Renal pelvis (tissue), 12 donors: ENCODE measurements at places on chromosomes 11 and 22. TPM values are rescaled to one million over a fixed set of nuclear protein-coding genes. Genes with fewer than 3 reads are reported as not detected.
A peak's percentile ranks its signal among the peaks of the same experiment; 100 is the strongest.

GRCh38 chr11:36013950-36014897, 70.4 kb downstream of the LDLRAD3 start:
- no peak for DNase-seq

- DNase-seq, result no peak
Observed at GRCh38 chr22:20226077-20226716, 41.9 kb downstream of the RTN4R start.

- no peak for DNase-seq
Observed at GRCh38 chr11:128152796-128153696, 434.3 kb downstream of the ETS1 start.

CCDC88B gene
- polyA plus RNA-seq, result 3.4 TPM

GRCh38 chr11:99371257-99371656, 350.5 kb downstream of the CNTN5 start:
- DNase-seq, result no peak

TBC1D22A gene
- polyA plus RNA-seq, result 16.9 TPM

GRCh38 chr11:44904261-44905020, 46.2 kb downstream of the TP53I11 start:
- no peak for DNase-seq

GRCh38 chr11:37500425-37500824, 902.4 kb upstream of the RAG2 start:
- no peak for DNase-seq

- no peak for DNase-seq
Observed at GRCh38 chr11:34855021-34855753, 61.0 kb downstream of the APIP start.

GRCh38 chr11:118060869-118061268, 16.0 kb upstream of the TMPRSS4 start:
- no peak for DNase-seq

GRCh38 chr22:39122772-39123470, 25.9 kb downstream of the APOBEC3H start:
- no peak for DNase-seq

EFEMP2 gene
- polyA plus RNA-seq, result 118 TPM

DNA sequence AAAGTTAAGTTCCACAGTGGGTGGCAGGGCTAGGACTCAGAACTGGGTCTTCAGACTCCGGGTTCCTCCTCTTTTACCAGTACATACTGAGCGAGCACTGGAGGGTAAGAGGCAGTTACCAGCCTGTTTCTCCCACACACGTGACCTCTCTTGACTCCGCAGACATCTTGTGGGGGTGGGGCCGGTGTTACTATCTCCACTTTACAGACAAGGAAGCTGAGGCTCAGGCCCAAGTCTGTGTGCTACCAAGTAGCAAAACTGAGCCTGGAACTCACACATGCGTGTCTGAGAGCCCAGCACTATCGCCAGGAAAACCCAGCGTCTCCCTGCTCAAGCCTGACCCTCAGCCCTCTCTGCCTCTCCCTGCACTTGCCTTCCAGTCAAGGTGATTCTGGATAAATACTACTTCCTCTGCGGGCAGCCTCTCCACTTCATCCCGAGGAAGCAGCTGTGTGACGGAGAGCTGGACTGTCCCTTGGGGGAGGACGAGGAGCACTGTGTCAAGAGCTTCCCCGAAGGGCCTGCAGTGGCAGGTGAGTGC, 16.0 kb upstream of the SMIM35 start:
- no peak for DNase-seq

DNA sequence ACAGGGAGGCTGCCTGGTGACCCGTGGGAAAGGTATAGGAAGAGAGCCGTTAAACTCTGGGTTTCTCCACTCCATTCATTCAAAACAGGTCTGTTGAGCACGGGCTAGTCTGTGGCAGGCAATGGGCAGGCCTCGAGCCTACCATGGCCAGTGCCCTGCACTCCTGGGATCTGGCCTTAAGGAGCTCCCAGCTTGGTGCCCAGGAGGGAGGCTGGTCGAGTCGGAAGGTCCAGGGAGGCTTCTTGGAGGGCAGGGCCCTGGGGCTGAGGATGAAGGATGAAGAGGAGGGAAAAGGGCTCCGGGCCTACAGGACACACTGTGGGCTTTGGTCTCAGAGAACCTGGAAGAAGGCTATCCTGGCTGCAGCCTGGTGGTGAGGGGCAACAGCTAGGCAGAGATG, 41.9 kb upstream of the MN1 start:
- DNase-seq, result no peak

DNA sequence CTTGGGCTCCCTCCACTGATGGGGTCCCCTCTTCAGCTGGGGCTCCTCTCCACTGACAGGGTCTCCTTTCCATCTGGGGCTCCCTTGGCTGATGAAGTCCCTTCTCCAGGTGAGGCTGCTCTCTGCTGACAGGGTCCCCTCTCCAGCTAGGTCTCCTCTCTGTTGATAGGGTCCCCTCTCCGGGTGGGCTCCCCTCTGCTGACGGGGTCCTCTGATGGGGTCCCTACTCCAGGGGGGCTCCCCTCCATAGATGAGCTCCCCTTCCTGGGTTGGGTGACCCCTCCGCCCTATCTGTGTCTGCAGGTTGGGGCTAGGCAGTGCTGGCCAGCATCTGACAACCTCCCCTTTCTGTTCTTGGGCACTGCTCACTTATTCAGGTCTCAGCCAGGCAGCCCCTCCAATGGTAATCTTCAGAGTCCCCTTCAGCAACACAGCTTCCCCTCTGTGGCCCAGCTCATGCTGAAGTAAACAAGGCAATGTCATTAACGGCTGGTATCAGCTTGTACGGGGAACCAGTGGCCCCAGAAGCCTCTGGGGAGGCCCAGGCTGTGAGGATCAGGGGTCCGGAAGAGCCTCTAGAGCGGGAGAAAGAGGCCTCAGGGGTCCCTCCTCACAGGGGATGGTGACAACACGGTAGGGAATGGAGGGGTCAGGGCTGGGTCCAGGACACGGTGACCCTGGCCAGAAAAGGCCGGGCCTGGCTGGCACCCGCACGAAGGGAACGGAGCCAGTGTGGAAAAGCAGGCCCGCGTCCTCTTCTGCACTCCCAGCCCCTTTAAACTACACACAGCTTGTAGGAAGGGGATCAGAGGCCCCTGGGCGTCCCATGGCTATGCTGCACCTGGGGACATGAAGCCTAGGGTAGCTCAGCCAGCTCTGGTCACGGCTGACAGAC, 9.6 kb upstream of the CD81 start:
- no peak for DNase-seq

ZNRF3 gene
- polyA plus RNA-seq, result 28.2 TPM

- no peak for DNase-seq
Observed at GRCh38 chr11:44028816-44029506, 18.8 kb upstream of the ACCSL start.

DNA sequence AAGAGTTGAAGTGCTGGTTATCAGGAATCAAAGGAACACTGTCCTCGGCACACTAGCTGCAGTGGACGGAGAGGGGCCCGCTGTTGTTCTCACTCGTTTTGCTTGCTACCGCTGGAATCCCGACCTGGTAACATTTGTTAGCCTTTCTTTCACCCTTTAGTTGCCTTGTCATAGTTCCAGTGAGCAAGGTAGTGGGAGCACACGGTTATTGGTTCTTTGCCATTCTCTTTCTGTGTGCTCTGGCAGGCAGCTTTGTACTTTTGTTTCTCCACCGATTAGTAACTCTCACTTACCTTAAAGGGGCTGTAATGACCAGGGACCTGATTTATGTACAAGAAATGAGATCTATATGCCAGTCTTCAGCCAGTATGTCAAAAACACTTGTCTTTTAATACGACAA, 1.8 kb downstream of the DEPDC7 start:
- DNase-seq, result no peak

DNA sequence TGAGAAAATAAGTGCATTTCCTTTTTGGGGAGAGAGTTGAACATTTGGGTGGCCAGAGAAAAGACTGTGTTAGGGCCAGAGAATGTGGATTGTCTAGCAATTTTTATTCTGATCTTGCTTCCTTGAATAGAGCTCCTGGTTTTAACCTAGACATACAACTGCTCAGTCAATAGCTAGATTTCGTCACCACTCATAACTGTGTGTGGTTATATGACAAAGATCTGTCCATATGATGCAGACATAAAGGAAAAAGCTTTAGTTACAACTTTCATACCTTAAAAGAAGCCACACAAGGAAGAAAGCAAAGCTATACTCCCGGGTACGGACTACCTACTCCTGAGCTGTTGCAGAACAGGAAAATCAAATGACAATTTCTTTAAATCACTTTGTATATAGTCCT, 37.2 kb downstream of the MS4A6A start:
- no peak for DNase-seq

ZFTA gene
- polyA plus RNA-seq, result 50.6 TPM

DNA sequence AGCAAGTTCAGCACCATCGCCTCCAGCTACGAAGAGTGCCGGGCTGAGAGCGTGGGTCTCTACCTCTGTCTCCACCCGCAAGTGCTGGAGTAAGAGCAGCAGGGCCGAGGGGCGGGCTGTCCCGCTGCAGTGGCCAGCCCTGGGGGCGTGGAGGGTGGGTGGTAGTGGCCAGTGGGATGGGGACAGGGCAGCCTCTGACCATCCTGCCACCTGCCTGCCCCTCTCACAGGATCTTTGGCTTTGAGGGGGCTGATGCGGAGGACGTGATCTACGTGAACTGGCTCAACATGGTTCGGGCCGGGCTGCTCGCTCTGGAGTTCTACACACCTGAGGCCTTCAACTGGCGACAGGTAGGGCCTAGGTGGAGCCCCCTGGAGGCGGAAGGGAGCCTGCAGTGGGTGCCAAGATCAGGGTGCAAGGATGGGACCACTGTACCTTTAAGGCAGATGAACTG, 15.0 kb upstream of the BBS1 start:
- DNase-seq, result no peak

DNA sequence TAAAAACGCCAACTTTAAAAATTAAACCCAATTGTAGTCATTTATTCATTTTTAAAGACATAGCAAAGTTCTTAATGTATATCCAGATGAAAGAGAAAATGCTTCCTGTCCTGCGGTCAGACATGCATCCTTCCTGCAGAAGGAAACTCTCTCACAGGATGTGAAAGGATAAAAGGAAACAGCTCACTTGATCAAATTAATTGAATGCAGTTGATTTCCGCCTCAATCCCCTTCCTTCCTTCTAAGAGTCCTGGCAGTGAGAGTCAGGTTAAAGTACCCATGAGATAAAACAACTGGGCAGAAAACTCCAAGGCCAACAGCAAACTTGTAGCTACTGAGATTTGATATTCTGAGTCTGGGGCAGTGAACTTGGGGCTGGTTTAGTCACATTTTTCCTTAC, 38.5 kb downstream of the CWC15 start:
- no peak for DNase-seq

DNA sequence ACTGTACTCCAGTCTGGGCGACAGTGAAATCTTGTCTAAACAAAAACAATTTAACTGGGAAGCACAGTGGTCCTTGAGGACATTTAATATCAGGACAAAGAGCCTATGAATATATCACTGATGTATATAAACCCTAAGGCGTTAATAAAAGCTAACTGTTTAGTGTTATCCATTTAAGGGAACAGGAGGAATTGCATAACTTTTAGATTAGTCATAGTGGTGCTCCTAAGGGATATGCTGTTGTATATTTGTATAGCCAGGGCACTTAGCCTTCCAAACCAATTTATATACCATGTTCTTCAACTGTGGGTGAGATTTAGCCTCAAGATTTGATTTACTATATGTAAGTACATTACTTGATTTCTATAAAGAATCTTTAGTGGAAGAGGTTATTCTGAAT, 3.0 kb upstream of the CHEK1 start:
- DNase-seq, result no peak

CCDC188 gene
- polyA plus RNA-seq, result 2.1 TPM

DNA sequence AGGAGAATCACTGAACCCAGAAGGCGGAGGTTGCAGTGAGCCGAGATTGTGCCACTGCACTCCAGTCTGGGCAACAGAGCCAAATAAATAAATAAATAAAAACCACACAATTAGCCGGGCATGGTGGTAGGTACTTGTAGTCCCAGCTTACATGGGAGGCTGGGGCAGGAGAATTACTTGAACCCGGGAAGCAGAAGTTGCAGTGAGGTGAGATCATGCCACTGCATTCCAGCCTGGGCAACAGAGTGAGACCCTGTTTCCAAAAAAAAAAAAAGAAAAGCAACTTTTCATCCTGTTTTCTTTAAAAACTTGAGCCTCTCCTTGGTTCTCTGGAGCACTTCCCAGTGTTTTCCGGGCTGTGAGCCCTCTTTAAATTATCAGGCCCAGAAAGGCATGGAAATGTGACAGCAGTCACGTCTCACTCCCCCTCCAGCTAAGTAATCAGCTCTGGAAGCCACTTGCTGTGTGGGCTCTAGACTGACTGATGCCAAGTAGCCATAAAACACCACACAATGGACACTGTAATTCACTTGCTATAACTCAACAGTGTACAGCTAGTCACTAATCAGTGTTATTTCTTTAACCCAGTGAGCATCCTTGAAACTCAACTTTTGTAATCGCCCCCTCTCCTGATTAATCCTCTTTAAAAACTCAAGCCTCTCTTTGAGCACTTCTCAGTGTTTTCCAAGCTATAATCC, 13.0 kb upstream of the MCHR1 start:
- DNase-seq, result peak; percentile 82

GRCh38 chr11:90434858-90435257, 212.0 kb upstream of the CHORDC1 start:
- DNase-seq, result no peak

AGBL2 gene
- 13.1 TPM for polyA plus RNA-seq

DNA sequence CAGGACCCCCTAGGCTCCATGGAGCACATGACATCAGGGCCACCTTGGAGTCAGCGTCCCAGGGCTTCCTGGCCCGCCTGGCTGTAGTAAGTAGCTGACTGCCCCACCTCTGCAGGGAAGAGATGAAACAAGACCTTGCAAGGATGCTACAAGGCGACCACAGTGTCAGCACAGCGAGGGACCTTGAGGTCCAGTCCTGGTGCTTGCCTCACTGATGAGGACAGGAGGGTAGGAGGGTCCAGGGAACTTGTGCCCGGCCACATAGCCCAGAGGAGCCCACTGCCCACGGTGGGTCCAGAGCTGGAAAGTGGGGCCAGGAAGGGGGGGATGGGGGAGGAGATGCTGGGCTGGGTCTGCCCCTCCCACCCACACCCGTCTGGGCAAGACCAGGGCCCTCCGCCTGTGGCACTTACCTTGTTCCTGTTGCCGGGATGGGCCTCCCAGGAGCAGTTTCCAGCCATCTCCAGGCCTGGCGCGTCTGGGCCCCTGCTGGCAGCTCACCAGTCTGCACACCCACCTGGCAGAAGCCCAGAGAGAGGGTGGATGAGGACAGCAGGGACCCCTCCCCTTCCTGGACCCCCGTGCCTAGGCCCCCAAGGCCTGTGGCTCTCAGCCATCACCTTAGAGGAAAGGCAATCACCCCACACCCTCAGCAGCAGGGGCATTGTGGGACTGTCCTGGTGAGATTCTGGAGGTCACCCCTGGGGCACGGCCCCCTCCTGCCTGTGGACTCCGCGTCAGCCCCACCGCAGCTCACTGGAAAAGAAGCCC, 3.4 kb downstream of the MRGPRF start:
- no peak for DNase-seq

DNA sequence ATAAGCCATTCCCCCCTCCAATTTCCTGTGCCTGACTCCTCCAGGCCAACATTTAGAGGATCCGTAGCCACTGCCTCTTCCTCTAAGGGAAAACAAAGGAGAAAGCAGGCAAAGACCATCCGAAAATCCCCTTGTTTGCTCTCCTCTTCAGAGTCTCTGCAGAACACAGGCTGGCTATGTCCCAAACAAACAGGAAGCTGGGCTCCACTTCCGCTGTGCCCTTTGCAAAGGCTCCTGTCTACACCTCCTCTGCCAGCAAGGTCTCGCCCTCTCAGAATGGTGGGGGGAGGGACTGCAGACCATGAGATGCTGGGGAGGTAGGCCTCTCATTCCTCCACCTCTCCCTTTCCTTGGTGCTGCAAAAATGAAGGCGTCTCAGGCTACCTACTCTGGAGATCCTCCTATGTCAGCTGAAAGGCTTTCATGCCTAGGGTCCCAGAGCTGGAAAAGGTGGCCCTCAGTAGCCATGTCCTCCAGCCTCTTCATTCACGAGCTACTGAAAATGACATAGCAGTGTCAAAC, 596.2 kb downstream of the BUD13 start:
- DNase-seq, result no peak
